Stimulated activated CD8-positive, alpha-beta memory T cell treated with anti-CD3 and anti-CD28 coated beads, Interleukin-4, amount 100 ng/mL, for 1 hour (primary cell): ENCODE measurements at places on chromosomes 6 and 20.

DNA sequence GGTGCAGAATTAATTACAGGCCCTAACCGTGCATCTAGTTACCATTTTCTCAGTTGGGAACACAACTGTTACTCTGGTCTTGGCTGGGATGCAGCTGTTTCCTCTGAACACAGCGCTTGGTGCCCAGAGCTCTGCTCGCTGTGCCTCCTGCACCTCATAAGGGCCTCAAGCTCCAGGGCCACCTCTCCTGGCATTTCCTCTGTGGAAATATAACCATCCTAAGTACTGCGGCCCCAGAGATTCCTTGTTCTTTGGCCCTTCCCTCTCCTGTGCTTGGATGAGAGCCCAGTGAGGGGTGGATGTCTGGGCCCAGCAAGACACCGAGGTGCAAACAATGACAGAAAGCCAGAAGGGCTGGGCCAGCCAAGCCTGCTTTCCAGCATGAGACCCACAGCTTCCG, 169.9 kb upstream of the CST7 start:
- DNase-seq, result no peak

DNA sequence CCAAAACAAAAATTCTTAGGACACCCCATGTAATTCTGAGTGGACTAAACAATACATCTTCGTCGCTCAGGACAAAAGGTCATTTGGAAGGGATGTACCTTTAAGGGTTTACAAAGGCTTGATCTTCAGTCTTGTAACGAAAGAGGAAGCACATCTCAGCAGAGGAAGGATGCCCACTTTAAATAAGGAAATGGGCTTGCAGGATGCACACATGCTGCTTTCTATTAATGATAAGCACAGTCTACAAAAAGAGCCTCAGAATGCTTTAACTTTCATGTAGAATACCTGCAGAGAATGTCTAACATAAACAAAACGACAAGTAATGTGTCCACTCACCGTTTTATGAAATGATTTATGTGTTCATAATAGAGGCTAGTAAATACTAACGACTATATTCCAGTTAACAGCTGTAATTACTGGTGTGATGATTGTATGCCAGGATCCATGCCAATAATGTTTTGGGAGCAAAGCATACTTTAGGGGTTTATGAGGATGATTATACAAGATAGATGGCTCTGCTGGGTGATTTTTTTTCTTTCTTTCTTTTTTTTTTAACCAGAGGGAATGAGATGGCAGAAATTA, 216.9 kb downstream of the GMDS start:
- DNase-seq, result no peak

DNA sequence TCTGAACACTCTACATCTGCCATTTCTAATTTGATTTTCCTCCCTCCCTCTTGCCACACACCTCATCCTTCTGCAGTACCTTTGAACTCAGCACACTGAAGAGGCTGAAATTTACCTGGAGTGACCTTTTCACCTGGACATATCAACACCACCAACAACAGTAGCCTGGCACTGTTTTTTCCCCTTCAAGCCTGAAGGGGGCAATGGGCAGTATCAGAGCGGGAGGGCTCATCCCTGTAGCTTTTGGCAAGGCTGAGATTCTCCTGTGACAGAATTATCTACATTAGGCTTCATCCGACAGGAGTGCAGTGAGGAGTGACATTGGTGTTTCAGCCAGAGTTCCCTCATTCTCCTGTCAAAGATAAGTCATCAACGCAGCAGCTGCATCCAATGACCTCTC, 312.8 kb upstream of the SPTLC3 start:
- no peak for DNase-seq

GRCh38 chr6:5759571-5759970, 247.2 kb downstream of the NRN1 start:
- no peak for DNase-seq

- no peak for DNase-seq
These were observed 387.1 kb downstream of the SMOC2 start for GRCh38 chr6:168828035-168828434.

DNA sequence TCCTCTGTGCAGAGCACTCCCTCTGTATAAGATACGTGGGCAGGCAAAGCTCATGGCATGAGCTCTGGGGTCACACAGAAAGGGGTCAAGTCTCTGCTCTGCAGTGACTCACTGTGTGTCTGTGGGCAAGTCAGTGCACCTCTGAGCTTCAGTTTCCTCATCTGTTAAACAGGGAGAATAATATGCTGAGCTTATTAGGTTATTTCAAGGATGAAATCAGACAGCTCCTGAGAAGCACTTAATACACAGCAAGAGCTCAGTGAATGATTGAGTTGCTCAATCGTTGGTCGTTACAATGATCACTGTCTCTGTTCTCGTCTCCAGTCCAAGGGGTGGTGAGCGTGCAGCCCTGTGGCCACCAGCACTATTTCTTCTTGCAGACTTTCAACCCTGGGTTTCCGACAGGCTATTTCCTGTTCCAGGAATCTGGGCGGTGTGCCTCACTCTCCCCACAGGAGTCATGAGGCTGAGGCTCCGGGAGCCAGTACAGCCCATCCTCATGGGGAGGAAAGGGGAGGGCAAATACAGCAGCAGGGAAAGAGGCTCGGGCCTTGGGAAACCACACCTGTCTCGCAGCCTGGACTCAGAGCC, 28.9 kb downstream of the KIAA1755 start:
- no peak for DNase-seq

- DNase-seq, result no peak
These were observed 25.2 kb downstream of the HLA-A start for GRCh38 chr6:29967379-29968010.
